ENCODE measurements at places on chromosomes 11 and 22.
A peak's percentile ranks its signal among the peaks of the same experiment; 100 is the strongest.

DNA sequence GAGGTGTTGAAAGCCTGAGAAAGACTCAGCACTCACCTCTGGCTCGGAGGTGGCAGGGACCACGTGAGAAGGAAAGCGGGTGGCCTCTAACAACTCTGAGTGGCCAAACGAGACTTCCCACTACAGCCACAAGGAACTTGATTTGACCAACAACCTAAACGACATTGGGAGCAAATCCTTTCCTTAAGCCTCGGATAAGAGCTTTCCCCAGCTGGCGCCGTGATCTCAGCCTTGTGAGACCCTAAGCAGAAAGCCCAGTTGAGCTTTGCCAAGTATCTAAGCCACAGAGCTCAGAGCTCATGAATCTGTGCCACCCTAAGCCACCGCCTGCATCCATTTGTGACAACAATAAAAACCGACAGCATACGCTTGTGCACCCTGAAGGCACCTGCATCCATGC, 636.0 kb downstream of the TBC1D22A start:
- no peak for DNase-seq

GRCh38 chr11:79054636-79055035, 386.2 kb downstream of the TENM4 start:
- DNase-seq: no peak

DNA sequence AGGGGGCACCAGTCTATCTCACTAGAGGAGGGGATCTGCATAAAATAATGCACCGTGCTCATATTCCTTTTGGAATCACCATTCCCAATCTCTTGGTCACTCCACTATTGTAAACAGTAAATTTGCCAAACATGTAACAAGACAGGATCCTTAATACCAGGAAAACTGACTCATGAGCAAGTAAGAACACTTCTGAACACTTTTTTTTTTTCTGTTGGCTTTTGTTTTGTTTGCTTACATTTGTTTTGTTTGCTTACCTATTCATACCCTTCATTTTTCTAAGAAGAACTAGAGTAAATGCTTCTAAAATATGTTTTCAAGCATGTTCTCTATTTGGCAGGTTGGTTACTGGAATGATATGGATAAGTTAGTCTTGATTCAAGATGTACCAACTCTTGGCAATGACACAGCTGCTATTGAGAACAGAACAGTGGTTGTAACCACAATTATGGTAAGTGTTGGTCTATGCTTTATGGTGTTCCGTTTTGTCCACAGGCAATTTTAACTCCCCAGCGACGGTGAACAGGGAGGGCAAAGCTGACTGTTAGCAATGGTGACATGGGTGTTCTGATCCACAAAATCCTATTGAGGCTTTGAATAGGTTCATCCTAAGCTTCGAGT, 111.8 kb downstream of the MSANTD4 start:
- no peak for DNase-seq

- DNase-seq: peak; percentile 50
These were observed at the start of gene MALAT1 for GRCh38 chr11:65498977-65499712. Gene MALAT1 (plus strand): TSS chr11:65499045.

DNA sequence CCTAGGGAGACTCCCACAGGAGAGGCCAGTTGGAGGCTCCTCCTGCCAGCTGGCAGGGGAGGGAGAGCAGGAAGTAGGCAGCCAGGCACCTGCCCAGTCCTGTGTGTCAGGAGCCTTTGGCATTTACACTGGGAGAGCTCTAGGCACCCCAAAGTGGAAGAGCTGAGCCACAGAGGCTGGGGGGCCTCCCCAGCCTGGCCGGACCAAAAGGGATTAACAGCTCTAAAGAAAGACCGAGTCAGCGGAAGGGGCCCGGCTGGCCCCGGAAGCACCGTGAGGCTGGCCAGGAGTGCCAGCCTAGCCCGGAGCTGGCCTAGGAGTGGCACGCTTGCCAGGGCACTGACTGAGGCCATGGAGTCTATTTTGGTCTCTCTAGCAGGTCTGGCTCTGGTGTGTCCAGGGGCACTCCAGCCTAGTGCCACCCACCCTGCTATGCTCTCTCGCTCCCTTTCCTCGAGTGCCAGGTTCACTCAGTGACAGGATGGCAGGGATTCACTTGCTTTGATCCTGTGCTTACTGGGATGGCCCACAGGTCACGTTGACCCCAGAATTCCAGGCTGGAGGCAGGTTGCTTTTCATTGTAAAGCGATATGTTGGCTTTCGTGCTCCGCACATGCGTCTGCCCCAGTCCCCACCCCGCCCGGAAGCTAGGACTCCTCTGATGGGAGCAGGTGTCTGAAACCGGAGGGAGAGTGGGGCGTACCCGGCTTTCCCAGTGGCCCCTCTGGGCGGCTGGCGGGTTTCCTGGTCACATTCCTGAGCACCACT, 3.3 kb upstream of the KMT5B start:
- DNase-seq: no peak

- DNase-seq: no peak
These were observed 299.3 kb downstream of the NXPE2 start for GRCh38 chr11:114977651-114978050.

DNA sequence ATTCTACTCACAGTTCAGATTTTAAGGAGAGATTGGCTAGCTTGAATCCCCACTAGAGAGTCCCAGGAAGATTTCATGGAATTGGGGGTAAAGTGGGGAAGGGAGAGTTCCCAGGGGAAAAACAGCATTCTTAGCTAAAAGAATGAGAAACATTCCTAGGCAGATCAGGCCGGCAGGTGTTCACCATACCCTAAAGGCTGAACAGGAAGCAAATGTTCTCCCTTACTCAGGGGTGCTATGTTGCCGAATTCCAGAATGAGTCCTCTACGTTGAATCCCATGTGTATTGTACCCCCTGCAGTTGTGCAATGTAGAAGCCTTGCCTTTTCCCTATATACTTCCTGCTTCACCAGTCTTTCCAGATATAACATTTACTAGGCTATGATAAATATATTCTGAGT, 135.2 kb upstream of the NCAM1 start:
- no peak for DNase-seq

DNA sequence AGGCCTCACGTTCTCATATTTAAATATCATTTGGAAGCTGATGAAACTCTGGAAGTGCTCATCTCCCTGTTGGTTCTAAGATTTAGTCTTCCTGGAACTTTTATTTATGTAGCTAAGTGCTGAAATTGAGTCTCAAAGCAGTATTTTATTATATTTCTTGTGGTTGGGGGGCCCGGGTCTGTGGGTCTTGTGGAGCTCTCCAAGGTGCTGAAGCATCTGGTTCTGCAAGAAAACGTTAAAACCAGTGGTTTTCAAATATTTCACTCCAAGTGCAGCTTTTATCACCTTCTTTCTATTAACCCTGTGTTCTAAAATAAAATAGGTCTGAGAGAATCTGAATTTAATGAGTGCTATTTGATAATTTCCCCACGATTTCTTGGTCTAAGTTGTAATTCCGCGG, 1404.8 kb downstream of the TBC1D22A start:
- DNase-seq: no peak
